ENCODE measurements at places on chromosomes 5 and 9. TPM values are rescaled to one million over a fixed set of nuclear protein-coding genes. Genes with fewer than 3 reads are reported as not detected.

DNA sequence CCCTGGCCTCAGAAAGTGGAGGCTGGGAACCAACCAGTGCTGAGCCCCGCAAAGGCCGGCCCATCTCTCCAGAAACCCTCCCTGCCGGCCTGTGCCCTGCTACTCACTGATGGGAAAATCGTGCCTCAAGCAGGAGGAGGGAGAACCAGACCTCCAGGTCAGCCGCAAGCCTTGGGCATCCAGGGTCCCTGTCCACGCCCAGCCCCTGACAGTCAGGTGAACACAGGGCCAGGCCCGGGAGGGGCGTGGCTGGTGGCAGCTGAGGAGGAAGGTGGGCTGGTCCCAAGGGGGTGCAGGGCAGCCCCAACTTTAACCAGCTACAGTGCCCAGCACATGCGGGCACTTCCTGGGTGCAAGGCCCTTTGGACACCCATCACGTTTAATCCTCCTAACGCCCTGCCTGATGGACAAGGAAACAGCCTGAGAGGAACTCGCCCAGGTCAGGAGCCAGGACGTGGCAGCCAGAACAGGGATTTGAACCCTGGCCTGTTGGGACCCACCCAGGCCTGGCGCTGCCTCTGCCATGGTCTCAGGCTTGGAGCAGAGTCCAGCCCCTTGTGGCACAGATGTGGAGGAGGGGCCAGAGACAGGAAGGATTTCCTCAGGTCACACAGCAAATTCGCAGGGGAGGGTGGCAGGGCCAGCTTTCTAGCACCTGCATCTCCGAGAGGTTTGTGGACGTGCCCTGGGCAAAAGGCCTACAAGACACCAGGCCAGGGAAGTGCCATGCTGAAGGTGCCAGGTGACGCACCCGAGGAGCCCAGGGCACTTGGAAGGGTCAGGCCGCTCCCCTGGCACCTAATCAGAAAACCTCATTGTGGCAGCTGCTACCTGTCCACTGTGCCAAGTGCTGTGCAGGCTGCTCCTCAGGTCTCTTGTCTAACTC is 4.5 kb downstream of the RALGDS start:
- no peak for DNase-seq

- DNase-seq: no peak
Observed at GRCh38 chr9:130101915-130102314, 48.2 kb downstream of the GPR107 start.

Gene ZNF454
- total RNA-seq: 0.26 TPM

- no peak for DNase-seq
Observed at GRCh38 chr5:136776022-136776927, 410.9 kb upstream of the TRPC7 start.

Gene MPDZ
- total RNA-seq: 65.6 TPM

GRCh38 chr5:151214614-151215545 is 9.0 kb downstream of the CCDC69 start:
- no peak for DNase-seq

DNA sequence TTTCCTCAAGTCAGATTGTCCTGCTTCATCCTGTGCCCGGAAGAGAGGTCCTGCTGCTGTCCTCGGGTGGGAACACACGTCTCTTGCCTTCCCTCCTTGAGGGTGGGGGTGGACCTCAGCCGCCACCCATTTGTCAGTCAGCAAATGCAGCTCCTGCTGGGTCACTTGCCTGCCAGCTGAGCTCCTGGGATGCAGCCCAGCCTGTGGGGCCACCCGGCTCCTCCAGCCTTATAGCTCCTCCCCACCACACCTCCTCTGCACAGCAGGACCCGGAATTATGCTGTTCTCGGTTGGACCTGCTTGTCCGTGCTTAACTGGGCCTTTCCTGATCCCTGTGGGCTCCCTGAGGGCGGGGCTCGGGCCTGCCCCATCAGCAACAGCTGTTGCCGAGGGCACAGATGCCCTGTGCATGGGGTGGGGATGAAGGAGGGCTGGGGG is 52.7 kb downstream of the RXRA start:
- no peak for DNase-seq

GRCh38 chr9:99365233-99365980 is 143.3 kb downstream of the SEC61B start:
- no peak for DNase-seq

Gene EIF4E1B
- not detected for total RNA-seq

Gene NUTM2F
- not detected for total RNA-seq

- peak; percentile 40 for DNase-seq
Observed at GRCh38 chr5:68239487-68239886, 23.9 kb downstream of the PIK3R1 start.

- DNase-seq: no peak
Observed at GRCh38 chr5:136682986-136683385, 317.6 kb upstream of the TRPC7 start.

Gene TENT4A
- total RNA-seq: 8.0 TPM

DNA sequence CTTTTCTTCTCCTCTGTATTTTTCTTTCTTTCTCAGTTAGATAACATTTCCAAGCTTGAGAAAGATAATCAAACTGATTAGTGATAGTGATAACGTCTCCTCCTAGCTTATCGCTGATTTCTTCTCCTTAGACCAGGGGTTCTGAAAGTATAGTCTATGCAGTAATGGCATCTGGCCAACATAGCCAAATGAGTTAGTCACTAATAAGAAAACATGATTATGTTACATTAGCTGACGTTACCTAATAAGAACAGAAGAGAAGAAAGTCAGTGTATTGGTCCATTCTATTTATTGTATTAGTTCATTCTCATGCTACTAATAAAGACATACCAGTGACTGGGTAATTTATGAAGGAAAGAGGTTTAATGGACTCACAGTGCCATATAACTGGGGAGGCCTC is 111.2 kb downstream of the STRBP start:
- DNase-seq: no peak

- DNase-seq: no peak
Observed at GRCh38 chr5:139915834-139916233, 120.2 kb downstream of the PSD2 start.

DNA sequence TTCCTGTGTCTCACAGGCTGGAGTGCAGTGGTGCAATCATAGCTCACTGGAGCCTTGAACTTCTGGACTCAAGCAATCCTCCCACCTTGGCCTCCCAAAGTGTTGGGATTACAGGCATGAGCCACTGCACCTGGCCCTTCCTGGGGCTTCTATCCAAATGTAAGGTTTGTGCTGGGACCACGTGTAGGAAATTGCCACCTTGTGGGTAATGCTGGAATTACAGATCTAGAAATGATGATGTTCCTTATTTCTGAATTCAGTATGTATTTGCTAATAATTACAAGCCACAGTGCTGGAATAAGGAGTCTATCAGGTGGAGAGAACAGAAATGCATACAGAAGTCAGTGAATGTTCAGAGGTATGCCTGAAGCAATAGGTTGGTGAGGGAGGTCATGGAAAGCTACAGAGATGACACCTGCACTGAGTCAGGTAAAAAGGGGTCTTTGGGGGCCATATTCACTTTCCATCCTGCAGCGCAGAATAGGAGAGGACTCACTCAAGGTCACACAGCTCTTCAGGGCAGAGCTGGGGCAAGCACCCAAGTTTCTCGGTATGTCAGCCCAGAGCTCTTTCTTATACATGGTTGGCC is 8.8 kb upstream of the IGFBPL1 start:
- DNase-seq: peak; percentile 49

Gene TAF11L7
- total RNA-seq: not detected

Gene GNA14
- 72.2 TPM for total RNA-seq

- no peak for DNase-seq
Observed at GRCh38 chr9:726005-726404, 115.5 kb upstream of the DMRT1 start.

Gene CDKN2B-AS1
- total RNA-seq: 0.76 TPM

DNA sequence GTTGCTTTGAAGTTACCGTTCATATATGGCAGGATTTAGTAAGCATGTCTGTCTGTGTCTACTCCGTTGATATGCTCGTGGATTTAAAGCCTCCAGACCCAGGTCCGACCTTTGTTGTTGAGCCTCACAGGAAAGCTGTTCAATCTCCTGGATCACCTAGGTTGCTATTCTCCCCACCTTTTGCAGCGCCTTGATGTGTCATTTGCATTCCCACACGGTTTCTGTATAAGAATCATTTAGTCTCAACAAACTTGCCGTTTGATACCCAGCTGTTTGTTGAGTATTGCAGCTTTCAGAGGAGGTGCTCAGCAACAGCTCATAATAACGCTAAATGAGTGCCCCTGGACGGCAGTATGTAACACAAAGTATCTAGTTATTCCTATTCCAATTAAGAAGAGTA is 1.2 kb upstream of the ADGRV1 start:
- no peak for DNase-seq

Gene CBY3
- total RNA-seq: not detected

Measured in dermis microvascular lymphatic vessel endothelial cell (primary cell).